Effector memory CD4-positive, alpha-beta T cell (primary cell): ENCODE measurements at places on chromosomes 16 and 17.

GRCh38 chr17:80727409-80727755 is 182.7 kb downstream of the RPTOR start:
- no peak overlapping the region for H3K27ac ChIP-seq
- no peaks in the 10 kb centered on the region for H3K36me3 ChIP-seq
- no peak overlapping the region for H3K4me3 ChIP-seq
- no peaks in the 10 kb centered on the region for H3K27me3 ChIP-seq

DNA sequence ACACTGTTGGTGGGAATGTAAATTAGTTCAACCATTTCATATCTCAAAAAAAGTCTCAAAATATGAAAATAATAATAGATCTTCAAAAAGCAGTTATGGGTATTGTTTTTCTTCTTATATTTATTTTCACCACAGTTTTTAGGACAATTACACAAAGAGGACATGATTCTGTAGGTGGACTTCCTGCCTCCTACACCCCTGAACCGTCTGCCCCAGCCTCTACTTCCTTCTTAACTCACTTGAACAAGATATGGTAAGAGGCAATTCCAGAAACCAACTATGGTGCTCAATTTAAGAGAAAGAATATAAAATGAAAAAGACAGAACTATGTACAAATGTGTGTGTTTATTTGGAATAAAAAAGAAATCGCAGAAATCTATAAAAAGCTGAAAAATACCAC is 74.1 kb upstream of the MON1B start:
- H3K36me3 ChIP-seq: no peaks in the 10 kb centered on the region
- H3K27ac ChIP-seq: no peak overlapping the region
- H3K4me3 ChIP-seq: no peak overlapping the region

DNA sequence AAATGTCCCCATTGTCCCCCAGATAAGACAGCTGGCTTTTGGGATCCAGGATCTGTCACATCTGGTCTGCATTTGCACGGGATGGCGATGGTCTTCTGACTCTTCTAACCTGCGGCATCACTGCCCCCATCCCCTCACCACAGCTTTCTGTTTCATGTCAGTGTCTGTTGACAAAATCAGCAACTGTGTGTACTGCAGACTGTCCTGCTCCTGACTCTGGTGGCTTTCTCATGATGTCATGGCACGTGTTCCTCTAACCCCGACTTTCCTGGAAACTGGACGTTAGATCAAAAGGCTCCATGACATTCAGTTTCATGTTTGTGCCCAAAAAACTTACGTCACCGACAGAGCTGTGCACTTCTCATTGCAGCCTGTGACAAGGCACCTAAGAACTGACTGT is 30.1 kb upstream of the CPNE2 start:
- H3K36me3 ChIP-seq: peaks cover 68% of the 10 kb centered on the region
- no peak overlapping the region for H3K4me3 ChIP-seq
- H3K4me1 ChIP-seq: no peaks in the 10 kb centered on the region
- H3K27me3 ChIP-seq: no peaks in the 10 kb centered on the region
- no peak for DNase-seq

- peaks cover 19% of the 10 kb centered on the region for H3K36me3 ChIP-seq
- no peak overlapping the region for H3K4me3 ChIP-seq
- H3K4me1 ChIP-seq: peaks cover 3% of the 10 kb centered on the region
Measured at GRCh38 chr17:19017401-19017800, 12.8 kb upstream of the FAM83G start.

DNA sequence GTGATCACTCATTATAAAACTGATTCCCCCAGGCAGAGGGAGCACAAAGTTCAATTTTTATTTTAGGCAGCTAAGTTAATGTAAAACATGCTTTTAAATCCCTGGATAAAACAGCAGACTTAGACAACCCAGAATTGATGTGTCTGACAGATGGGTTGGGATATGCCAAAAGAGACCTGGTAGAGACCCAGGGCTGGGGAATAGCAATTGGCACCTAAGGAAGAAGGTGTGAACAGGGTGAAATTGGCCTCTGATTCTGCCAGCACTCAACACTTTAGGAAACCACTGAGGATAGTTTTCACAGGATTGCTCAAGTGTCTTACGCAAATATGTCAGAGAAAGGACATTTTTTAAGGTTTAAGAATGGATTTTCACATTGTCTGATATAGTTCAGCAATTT is 938.2 kb upstream of the CDH8 start:
- no peaks in the 10 kb centered on the region for H3K27me3 ChIP-seq
- no peak overlapping the region for H3K4me3 ChIP-seq
- no peaks in the 10 kb centered on the region for H3K4me1 ChIP-seq
- H3K27ac ChIP-seq: no peak overlapping the region
